ENCODE measurements at places on chromosomes 13 and 19.

GRCh38 chr13:93004919-93005318 is 221.7 kb upstream of the GPC6 start:
- DNase-seq, result no peak

- DNase-seq, result no peak
Measured at GRCh38 chr13:35724446-35724845, 248.0 kb upstream of the MAB21L1 start.

- DNase-seq, result no peak
Measured at GRCh38 chr13:49410006-49410405, 33.9 kb downstream of the CAB39L start.

GRCh38 chr19:13918726-13919411 is 12.9 kb downstream of the CC2D1A start:
- no peak for DNase-seq

DNA sequence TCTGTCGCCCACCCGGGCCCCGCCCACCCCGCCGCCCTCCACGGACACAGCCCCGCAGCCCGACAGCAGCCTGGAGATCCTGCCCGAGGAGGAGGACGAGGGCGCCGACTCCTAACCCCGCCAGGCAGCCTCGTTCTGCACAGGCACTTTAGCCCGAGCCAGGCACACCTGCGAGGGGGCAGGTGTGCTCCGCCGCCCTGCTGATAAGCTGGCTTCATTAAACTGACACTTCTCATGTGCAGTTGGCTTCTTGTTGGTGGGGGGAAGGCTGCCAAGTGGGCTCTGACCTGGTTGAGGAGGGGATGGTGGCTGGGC is 8.2 kb downstream of the IL4I1 start:
- DNase-seq, result no peak

DNA sequence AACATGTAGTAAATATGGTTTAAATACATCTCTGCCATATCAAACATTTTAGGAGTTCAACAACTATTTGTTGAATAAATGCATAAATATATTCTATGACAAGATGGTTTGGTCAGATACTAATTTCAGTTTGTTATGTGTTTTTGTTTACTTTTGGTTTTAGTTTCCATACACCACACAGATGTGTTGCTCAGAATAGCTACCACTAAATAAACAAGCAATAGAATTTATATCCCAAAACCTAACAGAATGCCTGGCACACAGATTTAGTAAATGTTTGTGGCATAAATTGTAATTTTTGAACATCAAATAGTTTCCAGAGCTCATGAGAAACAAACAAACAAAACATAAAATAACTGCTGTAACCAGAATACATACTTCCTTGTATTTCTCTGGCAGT is 126.8 kb upstream of the ATXN8OS start:
- DNase-seq, result no peak

DNA sequence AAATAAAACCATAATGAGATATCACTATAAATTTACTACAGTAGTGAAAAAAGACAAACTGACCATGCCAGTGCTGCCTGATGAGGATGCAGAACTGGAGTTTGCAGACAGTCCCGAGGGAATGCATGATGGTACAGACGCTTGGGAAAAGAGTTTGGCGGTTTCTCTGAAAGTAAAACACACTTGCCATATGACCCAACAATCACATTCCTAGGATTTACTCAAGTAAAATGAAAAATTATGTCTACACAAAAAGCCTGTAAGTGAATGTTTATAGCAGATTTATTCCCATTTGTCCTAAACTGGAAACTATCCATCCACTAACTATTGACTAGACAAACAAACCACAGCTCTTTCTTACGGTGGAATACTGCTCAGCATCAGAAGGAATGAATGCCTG is 271.0 kb downstream of the DNAJC15 start:
- DNase-seq, result no peak

GRCh38 chr13:106121173-106121754 is 414.2 kb downstream of the EFNB2 start:
- no peak for DNase-seq

- no peak for DNase-seq
Measured at GRCh38 chr19:38072776-38073750, 151.0 kb downstream of the DPF1 start.

GRCh38 chr13:42740753-42741152 is 40.6 kb upstream of the FAM216B start:
- DNase-seq, result no peak

DNA sequence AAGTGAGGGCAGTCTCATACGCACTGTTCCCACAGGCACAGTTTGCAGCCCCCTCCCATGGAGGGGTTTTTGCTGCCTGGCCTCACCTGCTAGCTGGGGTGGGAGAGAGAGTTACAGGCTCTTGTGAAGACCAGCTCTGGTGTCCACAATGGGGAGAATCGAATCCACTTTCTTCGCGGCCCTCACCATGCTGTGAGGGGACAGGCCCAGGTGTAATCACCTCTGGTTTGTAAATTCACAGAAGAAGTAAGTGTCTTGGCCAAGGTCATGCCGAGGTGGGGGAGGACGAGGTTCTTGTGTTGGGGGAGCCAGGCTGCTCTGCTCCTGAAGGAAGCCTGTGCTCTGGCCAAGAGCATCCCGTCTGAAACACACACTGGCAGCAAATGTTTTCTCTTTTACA is 39.5 kb downstream of the TEX29 start:
- no peak for DNase-seq

- no peak for DNase-seq
Measured at GRCh38 chr19:30593356-30593755, 221.2 kb downstream of the ZNF536 start.

GRCh38 chr13:55528434-55528833 is 1612.3 kb upstream of the PRR20A start:
- no peak for DNase-seq

- no peak for DNase-seq
Measured at GRCh38 chr13:29748097-29748496, 102.3 kb downstream of the UBL3 start.

- no peak for DNase-seq
Measured at GRCh38 chr13:31018511-31018910, 86.1 kb downstream of the TEX26 start.

- no peak for DNase-seq
Measured at GRCh38 chr13:31276421-31276820, 76.6 kb downstream of the B3GLCT start.

GRCh38 chr13:47903836-47904235 is 97.2 kb downstream of the SUCLA2 start:
- DNase-seq, result no peak

DNA sequence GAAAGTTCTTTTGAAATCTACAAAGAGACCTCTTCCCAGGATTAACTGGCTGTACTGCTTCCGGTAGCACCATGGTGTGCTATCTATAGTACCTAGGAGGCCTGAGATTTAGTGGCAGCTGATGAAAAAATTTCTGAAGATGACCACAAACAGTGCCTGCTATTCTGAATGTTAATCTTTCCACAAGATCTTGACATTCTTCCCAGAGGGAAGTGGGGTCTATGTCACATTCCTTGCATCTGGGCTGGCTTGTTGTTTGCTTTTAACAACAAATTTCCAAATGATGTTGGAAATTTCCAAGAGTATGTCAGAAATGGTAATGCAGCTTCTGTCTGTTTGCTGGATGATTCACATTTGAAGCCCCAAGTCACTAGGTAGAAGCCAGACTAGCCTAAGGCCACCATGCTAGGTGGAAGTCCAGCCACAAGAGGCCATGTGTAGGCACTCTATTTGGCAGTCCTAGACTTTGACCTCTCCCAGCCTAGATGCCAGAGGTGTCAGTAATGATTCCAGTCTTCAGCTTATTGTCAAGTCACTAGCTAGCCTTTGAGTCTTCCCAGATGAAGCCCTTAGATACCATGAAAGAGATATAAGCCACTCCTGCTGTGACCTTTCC is 22.1 kb downstream of the SPART start:
- DNase-seq, result no peak

DNA sequence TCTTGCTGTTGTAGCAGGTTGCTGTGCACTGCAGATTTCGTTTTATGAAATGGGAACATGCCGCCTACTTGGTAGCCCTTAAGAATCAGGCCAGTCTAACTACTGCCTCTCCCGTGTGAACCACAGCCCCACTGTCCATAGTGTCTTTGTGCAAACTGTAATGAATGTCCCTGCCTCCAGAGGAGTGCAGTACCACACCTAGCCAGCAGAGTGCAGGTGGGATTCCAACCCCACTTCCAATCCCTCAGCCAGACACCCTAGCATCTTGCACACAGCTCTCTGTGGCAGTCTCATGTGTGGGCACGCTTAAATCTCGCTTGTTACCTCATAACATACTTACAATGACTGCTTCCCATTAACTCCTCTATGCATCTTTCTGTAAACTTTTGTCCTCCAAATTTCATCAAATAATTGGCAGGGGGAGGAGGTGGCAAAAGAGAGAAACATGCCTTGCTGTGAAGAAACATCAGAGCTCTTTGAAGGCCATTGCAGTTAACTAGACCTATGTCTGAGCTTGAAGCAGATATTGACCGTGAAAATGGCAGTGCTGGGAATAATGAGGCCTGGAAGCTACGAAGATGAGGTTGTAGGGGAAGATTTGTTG is 47.2 kb downstream of the ZAR1L start:
- DNase-seq, result no peak

DNA sequence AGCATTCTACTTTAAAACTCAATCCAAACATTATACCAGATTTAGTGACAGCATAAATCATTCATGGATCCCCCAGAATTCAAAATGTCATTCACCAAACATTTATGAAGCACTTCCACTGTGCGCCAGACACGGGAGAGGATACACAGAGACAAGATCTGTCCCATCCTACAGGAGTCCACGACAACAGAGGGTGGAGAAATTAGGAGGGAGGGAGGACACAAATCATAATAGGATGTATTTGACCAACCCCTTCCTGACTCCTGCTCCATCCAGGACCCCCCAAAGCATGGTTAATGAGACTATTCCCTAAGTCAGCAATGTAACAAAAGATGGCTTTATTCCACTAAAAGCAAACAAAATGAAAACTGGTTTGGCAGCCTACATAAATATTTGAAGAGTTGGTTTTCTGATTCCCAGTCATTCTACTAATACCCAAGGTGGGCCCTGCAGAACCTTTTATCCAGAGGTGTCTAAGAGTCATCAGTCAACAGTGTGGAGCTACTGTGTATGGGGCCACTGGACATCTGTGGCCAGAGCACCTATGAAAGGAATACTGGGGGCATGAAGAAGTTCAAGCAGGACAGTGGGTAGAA is 62.8 kb upstream of the DOCK9 start:
- no peak for DNase-seq

DNA sequence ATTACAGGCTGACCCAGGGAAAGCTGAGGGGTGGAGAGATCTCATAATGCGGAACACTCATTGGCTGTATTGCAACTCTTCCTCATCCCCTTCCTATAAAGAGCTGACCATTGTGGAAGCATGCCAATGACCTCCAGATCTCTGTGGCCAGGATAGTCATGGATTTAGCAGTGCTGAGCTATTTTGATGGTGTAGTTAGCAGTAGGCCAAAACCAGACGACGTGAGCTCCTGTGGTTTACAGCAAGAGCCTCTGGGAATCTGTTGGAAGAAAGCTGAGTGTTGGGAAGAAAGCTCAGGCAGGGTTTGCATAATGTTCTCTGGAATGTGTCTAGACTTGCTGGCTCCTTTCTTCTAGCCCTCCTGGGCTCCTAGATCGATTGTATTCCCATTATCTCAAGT is 187.5 kb upstream of the GPC6 start:
- DNase-seq, result no peak

- DNase-seq, result no peak
Measured at GRCh38 chr13:21069561-21070004, 8.2 kb upstream of the LATS2 start.

GRCh38 chr19:28456708-28457320 is 756.1 kb downstream of the UQCRFS1 start:
- no peak for DNase-seq

GRCh38 chr19:53958168-53958571 is 4.6 kb upstream of the CACNG8 start:
- no peak for DNase-seq

GRCh38 chr13:99335603-99336002 is 28.4 kb upstream of the GPR183 start:
- DNase-seq, result no peak

DNA sequence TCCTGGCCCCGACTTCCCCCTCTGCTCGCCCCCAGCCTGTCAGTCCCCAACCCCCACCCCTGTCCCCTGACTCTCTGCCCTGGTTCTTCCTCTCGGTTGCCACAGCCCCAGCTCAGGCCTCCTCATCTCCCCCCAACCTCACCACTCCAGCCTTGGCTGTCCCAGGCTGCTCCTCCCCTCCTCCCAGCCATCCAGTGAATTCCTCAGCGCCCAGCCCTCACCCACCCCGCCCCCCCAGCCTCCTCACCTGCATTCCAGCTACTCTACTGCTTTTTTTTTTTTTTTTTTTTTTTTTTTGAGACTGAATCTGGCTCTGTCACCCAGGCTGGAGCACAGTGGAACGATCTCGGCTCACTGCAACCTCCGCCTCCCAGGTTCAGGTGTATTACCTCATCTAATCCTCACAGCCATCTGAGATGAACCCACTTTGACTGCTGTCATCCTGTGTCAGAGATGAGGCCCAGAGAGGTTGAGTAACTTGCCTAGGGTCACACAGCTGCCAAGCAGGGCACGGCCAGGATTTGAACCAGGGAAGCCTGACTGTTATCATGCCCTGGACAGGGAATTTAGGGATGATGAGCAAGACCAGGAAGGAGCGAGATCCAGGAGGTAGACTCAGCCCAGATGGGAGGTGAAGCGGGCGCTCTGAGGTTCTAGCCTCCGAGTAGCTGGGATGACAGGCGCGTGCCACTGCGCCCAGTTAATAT is 2.6 kb downstream of the SULT2B1 start:
- DNase-seq, result no peak

DNA sequence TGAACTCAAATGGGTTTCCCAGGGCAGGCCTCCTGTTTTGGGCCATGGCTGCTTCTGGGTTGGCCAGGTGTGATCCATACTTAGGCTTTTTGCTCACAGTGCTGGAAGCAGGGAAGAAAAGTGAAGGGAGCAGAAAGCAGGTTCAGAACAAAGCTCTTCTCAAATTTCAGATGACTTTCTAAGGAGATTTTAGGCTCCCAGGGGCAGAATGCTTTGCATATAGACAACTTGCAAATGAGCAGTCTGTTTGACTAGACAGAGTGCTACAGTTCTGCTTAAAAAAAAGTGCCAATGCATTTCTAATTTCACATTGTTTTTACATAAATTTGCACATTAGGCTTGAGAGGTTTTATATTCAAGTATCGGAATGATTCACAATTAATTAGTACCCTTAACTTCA is 2.6 kb upstream of the SLC10A2 start:
- no peak for DNase-seq

- no peak for DNase-seq
Measured at GRCh38 chr13:32381539-32381938, 46.4 kb downstream of the N4BP2L1 start.

Data from KG1 (cell line).